ENCODE measurements at places on chromosomes 5 and 9.

GRCh38 chr5:155343468-155343867 lies 329.9 kb downstream of the KIF4B start:
- no peak for DNase-seq

GRCh38 chr5:6822556-6823343 lies 109.5 kb downstream of the TENT4A start:
- no peak for DNase-seq

DNA sequence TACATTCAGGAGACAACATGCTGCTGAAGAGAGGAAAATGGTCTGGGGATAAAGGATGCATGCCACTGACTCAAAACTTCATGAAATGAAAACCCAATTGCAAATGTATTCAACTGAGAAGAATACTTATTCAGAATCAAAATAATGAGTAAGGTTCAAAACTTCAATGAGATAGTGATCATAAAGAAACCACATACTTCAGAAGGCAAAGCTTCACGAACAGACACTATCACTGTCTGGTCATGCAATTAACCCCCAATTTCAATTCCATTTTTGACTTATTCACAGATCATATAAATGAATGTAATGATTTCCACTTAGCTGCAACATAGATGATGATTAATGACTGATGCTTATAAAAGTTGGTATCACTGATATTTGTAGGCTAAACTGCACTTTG lies 33.0 kb upstream of the CTNNAL1 start:
- DNase-seq: no peak

- DNase-seq: no peak
Measured at GRCh38 chr5:163104464-163104863, 332.9 kb upstream of the CCNG1 start.

- DNase-seq: no peak
Measured at GRCh38 chr5:127307868-127308267, 17.3 kb downstream of the MEGF10 start.

- no peak for DNase-seq
Measured at GRCh38 chr9:128731093-128731492, 7.2 kb upstream of the ZDHHC12 start.

- DNase-seq: no peak
Measured at GRCh38 chr5:533955-534742, 9.9 kb upstream of the SLC9A3 start.
